ENCODE measurements at places on chromosomes 4 and X.

- H3K4me3 ChIP-seq: no peak overlapping the region
- H3K36me3 ChIP-seq: no peaks in the 10 kb centered on the region
- H3K4me1 ChIP-seq: no peaks in the 10 kb centered on the region
- no peak overlapping the region for H3K27ac ChIP-seq
- H3K27me3 ChIP-seq: peaks cover 2% of the 10 kb centered on the region
Observed at GRCh38 chrX:47749185-47749967, 87.3 kb upstream of the ZNF81 start.

DNA sequence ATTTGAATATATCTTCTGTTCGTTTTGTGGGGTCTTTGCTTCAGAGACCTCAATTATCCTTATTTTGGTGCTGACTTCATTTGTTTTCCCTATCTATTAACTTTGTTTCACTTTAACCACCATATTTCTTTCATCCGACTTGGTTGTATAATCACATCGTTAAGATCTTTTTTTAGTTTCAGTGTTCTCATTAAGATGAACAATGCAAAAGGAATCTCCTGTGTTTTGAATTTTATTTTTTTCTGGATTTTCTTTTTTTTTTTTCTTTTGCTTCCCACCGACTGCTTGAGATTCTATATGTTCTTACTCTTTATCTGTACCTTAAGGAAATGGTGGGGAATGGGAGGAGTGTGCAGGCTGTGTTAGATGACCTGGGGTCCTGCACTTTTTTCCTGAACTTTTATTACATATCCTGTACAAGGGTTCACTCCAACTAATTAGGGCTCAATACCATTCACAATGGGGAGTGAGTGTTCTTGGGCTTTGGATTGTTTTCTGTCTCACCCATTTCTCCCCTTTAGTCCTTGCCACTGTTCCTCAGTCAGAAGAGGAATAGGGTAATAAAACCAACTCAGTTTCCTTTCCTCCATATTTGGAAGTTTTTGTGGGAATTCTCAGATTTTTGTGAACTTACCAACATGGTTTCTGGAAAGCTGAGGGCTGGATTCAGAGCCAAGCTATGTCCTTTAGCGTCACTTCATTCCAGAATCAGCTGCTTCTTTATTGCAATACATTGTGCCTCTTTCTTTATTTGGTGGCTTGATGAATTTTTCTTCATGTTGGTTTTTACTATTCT is 43.2 kb upstream of the BMPR1B start:
- H3K36me3 ChIP-seq: no peaks in the 10 kb centered on the region
- H3K27me3 ChIP-seq: no peaks in the 10 kb centered on the region
- H3K4me1 ChIP-seq: no peaks in the 10 kb centered on the region
- no peak overlapping the region for H3K4me3 ChIP-seq
- H3K27ac ChIP-seq: no peak overlapping the region

DNA sequence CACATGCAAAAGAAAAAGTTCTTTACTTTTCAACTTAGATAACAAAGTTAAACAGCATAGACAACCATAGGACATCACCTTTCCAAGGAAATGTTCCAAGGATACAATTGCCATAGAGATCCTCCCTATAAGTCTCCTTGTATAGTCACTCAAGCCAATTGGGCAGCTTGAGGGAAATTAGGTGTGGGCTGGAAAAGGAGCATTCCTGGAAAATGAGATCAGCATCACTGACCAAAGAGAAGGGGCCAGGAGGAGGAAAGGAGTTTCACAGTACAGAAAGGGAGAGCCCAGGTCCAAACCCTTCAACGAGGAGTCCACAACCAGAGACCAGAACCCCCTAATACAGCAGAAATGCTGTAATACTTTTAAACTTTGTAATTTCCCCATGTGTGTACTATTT is 91.5 kb upstream of the PPARGC1A start:
- no peaks in the 10 kb centered on the region for H3K36me3 ChIP-seq
- H3K4me1 ChIP-seq: no peaks in the 10 kb centered on the region
- no peak overlapping the region for H3K4me3 ChIP-seq
- DNase-seq: no peak

DNA sequence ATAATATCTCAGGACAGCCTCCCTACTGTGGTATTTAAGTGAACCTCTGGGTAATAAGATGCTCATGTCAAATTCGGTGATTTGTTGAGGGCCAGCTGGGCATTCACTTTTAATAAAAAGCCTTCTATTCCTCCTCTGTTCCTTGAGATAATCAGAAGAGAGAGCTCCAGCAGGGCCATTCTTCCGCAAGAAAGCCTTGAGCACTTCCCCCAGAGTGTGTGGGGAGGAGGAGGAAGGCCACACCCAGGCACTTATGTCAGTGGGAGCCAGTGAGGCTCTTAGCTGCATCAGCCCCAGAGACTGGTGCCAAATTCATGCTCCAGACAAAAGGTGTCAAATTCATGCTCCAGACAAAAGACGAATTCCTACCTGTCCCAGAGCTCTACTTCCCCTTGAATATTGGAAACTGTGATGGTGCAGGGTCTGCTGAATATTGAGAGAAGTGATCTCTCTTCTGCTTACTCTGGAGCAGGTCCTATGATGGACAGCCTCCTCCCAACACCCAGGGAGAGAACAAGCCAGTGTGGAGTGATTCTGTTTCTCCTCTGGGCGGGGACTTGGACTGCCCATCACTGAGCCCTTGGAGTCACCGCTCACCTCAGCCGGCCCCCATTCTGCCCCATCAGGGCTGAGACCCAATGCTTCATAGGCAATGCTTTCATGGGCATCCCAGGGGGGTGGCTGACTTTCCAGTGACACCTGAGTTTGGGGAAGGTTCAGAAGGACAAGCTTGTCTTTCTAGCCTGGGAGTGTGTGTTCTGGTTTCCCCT is 68.1 kb downstream of the FHDC1 start:
- DNase-seq: no peak
- no peaks in the 10 kb centered on the region for H3K27me3 ChIP-seq
- H3K27ac ChIP-seq: no peak overlapping the region
- no peak overlapping the region for H3K4me3 ChIP-seq

All from CD4-positive, CD25-positive, alpha-beta regulatory T cell (primary cell).